A549 treated with dexamethasone at 1 μM for 4 hours (cell line): ENCODE measurements at places on chromosomes 13 and 19. TPM values are rescaled to one million over a fixed set of nuclear protein-coding genes. Genes with fewer than 3 reads are reported as not detected.

The FPR2 gene
- not detected in 5 replicates for total RNA-seq

The CRX gene
- total RNA-seq, result not detected in 5 replicates

The ZSCAN1 gene
- not detected in 5 replicates for total RNA-seq

The ZNF737 gene
- total RNA-seq, result 0.06 to 0.15 TPM (median 0.06 TPM) in 3 of 5 replicates, not detected in the others

The PRDX2 gene
- total RNA-seq, result 0.26 to 0.73 TPM (median 0.53 TPM) in 5 replicates

The GARIN5A gene
- 1.6 to 1.9 TPM (median 1.8 TPM) in 5 replicates for total RNA-seq

The GTF2F1 gene
- total RNA-seq, result 56.6 to 64.0 TPM (median 60.6 TPM) in 5 replicates

The LMTK3 gene
- 2.2 to 5.3 TPM (median 4.8 TPM) in 5 replicates for total RNA-seq

The AP1M2 gene
- 25.7 to 36.9 TPM (median 30.2 TPM) in 5 replicates for total RNA-seq
